Hepatocyte (in vitro differentiated cells): ENCODE measurements at places on chromosomes 7 and 10. TPM values are rescaled to one million over a fixed set of nuclear protein-coding genes. Genes with fewer than 3 reads are reported as not detected.

GRCh38 chr10:48245977-48246376 is 28.5 kb downstream of the FRMPD2 start:
- no peak for DNase-seq

DNA sequence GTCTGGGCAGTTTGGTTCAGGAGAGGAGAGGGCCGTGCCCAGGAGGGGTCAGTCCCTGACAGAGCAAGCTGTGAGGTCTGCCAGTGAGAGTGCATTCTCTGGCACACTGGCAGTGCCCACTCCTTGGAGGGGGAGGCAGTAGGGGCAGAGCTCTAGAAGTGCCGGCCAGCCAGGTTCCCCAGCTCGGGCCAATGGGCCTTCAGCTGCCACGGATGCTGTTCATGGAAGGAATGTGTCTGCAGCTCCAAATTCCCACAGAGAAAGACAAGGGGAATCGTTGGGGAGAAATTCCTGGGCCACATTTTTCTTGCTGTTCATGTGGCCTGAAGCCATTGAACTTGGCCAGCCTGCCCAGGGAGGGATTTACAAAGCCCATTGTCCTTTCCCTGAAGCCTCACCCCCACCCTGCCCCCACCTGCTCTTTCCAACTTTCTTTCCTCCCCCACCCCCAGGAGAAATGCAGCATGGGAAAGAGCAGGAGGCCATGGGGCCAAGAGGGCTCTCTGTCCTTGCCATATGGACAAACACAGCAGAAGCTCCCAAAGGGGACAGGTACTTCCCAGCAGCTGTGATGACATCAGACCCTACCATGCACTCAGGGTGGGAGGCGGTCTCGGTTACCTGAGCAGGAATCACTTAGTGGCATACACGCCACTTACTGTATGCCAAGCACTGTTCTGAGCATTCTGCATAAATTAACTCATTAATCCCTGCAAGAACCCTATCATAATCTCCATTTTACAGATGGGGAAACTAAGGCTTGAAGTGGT is 70.7 kb downstream of the ARHGAP22 start:
- DNase-seq, result no peak

DNA sequence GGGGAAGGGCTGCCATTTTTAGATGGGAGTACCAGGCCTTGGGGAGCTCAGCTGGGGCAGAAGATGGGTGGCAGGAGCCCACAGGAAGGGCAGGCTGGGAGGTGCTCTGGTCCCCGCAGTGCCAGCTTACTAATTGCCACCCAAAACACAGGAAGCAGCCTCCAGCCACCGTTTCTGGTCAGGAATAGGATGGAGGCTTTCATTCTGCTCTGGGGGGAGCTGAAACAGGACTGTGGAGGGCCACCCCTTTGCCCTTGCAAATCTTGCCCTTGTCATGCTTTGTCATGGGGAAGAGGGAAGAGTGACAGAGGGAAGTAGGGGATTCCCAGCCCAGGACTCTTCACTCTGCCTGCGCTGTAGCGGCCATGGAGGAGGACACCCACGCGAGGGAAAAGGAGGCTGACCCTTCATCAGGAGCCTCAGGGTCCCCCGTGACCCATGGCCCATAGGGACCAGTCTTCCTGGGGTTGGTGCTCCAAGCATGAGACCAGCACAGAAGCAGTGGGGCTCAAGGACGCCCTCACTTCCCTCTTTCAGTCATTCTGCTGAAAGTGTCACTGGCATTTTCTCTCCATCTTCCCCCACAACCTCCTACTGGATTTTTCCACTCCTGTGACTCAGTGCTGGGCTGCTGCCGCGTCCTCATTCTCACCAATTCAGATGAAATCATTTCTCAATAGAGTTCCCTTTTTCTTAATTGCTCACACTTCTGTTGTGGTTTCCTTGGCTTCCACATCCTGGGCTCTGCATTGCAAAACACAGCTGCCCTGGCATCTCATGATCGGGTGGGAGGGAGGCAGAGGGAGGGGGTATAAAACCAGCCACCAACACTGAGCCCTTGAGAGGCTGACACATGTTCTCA is 61.9 kb downstream of the MKI67 start:
- DNase-seq, result no peak

DNA sequence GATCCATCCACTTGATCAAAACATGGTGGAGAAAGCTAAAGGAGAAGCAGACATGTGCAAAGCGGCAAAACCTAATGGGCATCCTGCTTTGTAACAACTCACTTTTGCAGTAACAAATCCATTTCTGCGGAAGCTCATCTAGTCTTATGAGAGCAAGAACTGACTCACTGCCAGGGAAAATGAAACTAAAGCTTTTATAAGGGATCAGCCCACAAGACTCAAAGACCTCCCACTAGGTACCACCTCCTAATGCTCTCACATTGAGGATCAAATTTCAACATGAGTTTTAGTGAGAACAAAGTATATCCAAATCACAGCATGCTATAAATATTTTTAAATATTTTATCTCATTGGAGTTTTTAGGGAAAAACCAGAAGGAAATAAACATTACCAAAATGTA is 120.1 kb upstream of the GNAI1 start:
- peak; percentile 10 for DNase-seq

DNA sequence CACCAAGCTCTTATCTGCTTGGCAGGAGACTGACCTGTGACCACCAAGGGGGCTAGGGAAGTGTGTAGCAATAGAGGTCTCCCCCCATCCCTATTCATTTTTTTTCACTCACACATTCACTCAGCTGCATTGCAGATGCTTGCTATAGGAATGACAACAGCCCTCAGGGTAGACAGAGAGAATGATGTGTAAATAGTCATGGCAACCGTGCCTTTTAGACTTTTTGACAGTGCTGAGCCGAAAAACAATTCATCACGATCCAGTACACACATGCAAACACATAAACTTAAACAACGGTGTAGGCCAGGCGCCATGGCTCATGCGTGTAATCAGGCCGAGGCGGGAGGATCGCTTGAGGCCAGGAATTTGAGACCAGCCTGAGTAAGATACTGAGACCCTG is 7.6 kb upstream of the ELN start:
- no peak for DNase-seq

GRCh38 chr10:48199580-48200377 is 74.7 kb downstream of the FRMPD2 start:
- peak; percentile 44 for DNase-seq

GRCh38 chr10:2214092-2214491 is 476.8 kb upstream of the ADARB2 start:
- DNase-seq, result no peak

- peak; percentile 52 for DNase-seq
Measured at GRCh38 chr7:128874140-128875031, 11.7 kb downstream of the ATP6V1F start.

GRCh38 chr7:30799206-30799975 is 28.2 kb downstream of the MINDY4 start:
- no peak for DNase-seq

GRCh38 chr7:57432583-57432982 is 17.4 kb upstream of the ZNF716 start:
- no peak for DNase-seq

DNA sequence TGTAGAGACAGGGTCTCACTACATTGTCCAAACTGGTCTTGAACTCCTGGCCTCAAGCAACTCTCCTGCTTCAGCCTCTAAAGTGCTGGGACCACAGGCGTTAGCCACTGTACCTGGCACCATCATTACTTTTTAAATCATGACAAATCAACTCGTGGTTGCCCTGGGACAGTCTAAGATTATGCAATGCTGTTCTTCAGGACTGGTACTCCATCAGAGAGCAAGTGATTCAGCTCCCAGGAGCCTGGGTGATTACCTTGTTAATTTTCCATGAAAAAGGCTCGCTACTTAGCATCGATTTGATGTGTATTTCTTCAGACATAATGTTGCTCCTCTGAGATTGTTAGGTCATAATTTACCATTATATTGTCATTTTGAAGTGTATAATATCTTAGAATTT is 158.9 kb upstream of the STEAP4 start:
- DNase-seq, result no peak

GRCh38 chr10:83603708-83604107 is 535.6 kb upstream of the GHITM start:
- no peak for DNase-seq

- DNase-seq, result peak; percentile 30
Measured at GRCh38 chr7:7114575-7115291, 67.6 kb upstream of the C1GALT1 start.

DNA sequence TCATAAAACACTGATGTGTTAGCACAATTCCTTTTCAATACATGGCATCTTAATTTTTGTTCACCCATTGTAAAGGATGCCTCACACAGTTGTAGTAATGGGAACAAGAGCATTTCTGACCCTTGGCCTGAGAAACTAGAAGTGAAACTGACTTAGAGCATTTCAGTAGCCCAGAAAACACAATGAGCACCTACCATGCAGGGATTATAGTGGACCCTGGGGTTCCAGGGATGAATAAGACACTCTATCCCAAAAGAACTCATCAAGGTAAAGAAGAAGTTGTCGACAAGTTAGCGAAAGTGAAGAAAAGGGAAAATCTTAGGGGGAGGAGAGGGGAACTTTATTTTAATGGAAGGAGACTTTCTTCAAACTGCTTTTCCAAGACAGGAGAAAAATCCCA is 125.6 kb downstream of the NT5C2 start:
- no peak for DNase-seq

- no peak for DNase-seq
Measured at GRCh38 chr10:87829986-87830729, 12.1 kb upstream of the ATAD1 start.

GRCh38 chr7:104160375-104160774 is 47.4 kb downstream of the ORC5 start:
- peak; percentile 17 for DNase-seq

DNA sequence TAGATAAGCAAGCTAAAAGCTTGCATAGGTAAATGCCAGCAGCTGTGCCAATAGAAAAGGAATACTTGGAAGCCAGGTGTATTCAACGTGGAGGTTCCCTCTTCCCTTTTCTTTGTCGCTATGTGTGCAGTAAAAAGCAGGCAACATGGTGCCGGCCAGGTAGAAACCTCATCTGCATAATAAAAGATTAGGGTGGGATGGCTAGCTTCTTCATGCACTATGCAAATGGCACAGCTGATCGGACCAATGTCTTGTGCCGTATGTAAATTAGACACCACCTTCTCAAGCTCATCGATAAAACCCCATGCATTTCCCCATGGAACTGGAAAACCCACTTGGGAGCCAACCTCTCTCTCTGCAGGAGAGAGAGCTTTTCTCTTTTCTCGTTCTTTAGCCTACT is 150.9 kb upstream of the FOXK1 start:
- DNase-seq, result no peak

- DNase-seq, result no peak
Measured at GRCh38 chr10:110401401-110402076, 96.2 kb upstream of the DUSP5 start.

DNA sequence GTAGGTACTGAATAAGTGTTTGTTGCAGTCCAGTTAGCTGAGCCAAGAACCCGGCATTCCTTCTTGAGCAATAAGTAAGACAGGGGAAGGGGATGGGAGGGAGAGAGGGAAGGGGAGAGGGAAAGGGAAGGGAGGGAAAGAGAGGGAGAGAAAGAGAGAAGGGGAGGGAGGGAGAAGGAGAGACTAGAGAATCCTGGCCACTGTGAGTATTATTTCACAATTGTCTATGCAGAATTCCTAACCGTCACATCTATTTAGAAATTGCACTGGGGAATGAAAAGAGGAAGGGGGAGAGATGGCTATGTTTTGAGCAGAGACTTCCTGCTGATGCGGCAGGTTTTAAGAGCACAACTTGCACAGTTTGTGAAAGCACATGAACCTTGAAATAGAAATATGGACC is 251.4 kb upstream of the ZMIZ1 start:
- DNase-seq, result no peak

- peak; percentile 69 for DNase-seq
Measured at GRCh38 chr7:128831994-128832879, 2.0 kb downstream of the FLNC start.

- DNase-seq, result no peak
Measured at GRCh38 chr10:5581670-5582566, 57.2 kb downstream of the CALML3 start.

GRCh38 chr7:32890010-32890792 is 1.4 kb downstream of the KBTBD2 start:
- peak; percentile 70 for DNase-seq

- peak; percentile 64 for DNase-seq
Measured at GRCh38 chr7:132380059-132380458, 196.2 kb downstream of the PLXNA4 start.

- DNase-seq, result no peak
Measured at GRCh38 chr10:61943674-61944378, 42.3 kb downstream of the ARID5B start.

DNA sequence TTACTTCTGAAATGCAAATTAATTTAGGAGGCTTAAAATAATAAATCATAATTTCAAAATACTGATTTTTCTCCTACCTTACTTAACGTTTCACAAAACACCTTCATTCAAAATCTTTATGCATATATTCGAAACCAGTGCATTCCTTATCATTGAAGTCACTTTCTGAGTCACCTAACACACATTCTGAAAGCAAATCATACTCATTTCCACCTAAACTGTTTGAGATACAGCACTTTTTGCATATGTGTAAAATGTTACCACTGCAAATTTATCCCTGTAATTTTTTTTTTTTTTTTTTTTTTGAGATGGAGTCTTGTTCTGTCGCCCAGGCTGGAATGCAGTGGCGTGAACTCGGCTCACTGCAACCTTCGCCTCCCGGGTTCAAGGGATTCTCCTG is 15.7 kb downstream of the PPP3CB start:
- no peak for DNase-seq

DNA sequence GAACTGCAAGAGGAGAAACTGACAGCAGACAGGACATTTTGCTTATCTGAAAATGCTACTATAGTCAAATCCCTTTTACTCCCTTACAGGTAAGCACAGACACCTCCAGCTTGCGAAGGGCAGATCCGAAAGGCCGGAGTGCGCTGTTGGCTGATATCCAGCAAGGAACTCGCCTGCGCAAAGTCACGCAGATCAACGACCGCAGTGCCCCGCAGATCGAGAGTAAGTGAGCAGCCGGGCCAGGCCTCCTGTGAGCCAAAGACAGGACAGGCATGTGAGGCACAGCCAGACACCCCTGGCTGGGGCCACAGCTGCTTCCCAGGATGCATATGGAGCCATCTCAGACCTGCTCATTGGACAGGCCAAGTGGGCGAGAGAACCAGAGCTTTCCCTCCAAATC is 69.4 kb downstream of the WIPF3 start:
- DNase-seq, result no peak

GRCh38 chr7:129069021-129069420 is 14.1 kb upstream of the TNPO3 start:
- no peak for DNase-seq

The SPDYE8 gene
- polyA plus RNA-seq, result 0.17 and 0.19 TPM in 2 replicates

The UTF1 gene
- not detected in 2 replicates for polyA plus RNA-seq

The OR2A1 gene
- polyA plus RNA-seq, result 0.06 and 0.22 TPM in 2 replicates

The NRG3 gene
- 2.0 and 3.4 TPM in 2 replicates for polyA plus RNA-seq

The EGR2 gene
- 10.4 and 16.1 TPM in 2 replicates for polyA plus RNA-seq

The H2BK1 gene
- polyA plus RNA-seq, result not detected in 2 replicates

The PAPOLB gene
- not detected in 2 replicates for polyA plus RNA-seq

The MYOF gene
- polyA plus RNA-seq, result 16.6 and 28.0 TPM in 2 replicates

The HKDC1 gene
- polyA plus RNA-seq, result 19.5 and 23.6 TPM in 2 replicates

The ANKRD7 gene
- polyA plus RNA-seq, result 0.34 TPM in 1 of 2 replicates, not detected in the other

The TUBB8 gene
- polyA plus RNA-seq, result 0.10 and 0.23 TPM in 2 replicates

The WEE2 gene
- 0.60 and 0.89 TPM in 2 replicates for polyA plus RNA-seq

The ELN gene
- 37.7 and 42.5 TPM in 2 replicates for polyA plus RNA-seq

The OR6V1 gene
- polyA plus RNA-seq, result 0.34 TPM in 1 of 2 replicates, not detected in the other

The SEMA3E gene
- polyA plus RNA-seq, result 7.0 and 13.3 TPM in 2 replicates

The MEOX2 gene
- 1.00 and 1.3 TPM in 2 replicates for polyA plus RNA-seq

The ZNF735 gene
- polyA plus RNA-seq, result not detected in 2 replicates

The EPDR1 gene
- 3.7 and 6.8 TPM in 2 replicates for polyA plus RNA-seq

The SPDYE11 gene
- 0.38 and 0.45 TPM in 2 replicates for polyA plus RNA-seq
